ENCODE measurements at places on chromosomes 11 and 22. TPM values are rescaled to one million over a fixed set of nuclear protein-coding genes. Genes with fewer than 3 reads are reported as not detected.

DNA sequence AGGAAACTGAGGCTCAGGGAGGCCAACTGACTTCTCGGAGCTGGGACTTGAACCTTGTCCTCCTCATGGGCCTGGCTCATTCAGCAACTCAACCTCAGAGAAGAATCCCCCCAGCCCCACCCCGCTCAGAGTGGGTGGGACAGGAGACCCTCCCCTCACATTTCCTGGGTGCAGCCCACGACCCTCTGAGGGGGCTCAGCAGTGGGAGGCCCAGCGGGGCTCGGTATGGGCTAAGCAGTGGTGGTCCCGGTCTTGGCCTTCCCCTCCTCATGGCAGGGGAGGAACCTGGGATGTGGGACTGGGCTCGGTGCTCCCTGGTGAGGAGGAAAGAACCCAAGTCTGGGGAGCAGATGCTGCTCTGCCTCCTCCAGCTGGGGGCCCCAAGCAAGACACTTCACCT lies 14.2 kb upstream of the CABP7 start:
- peaks cover 37% of the 10 kb centered on the region for H3K27me3 ChIP-seq
- no peak overlapping the region for H3K27ac ChIP-seq
- no peak for DNase-seq
- H3K4me1 ChIP-seq, result no peaks in the 10 kb centered on the region

DNA sequence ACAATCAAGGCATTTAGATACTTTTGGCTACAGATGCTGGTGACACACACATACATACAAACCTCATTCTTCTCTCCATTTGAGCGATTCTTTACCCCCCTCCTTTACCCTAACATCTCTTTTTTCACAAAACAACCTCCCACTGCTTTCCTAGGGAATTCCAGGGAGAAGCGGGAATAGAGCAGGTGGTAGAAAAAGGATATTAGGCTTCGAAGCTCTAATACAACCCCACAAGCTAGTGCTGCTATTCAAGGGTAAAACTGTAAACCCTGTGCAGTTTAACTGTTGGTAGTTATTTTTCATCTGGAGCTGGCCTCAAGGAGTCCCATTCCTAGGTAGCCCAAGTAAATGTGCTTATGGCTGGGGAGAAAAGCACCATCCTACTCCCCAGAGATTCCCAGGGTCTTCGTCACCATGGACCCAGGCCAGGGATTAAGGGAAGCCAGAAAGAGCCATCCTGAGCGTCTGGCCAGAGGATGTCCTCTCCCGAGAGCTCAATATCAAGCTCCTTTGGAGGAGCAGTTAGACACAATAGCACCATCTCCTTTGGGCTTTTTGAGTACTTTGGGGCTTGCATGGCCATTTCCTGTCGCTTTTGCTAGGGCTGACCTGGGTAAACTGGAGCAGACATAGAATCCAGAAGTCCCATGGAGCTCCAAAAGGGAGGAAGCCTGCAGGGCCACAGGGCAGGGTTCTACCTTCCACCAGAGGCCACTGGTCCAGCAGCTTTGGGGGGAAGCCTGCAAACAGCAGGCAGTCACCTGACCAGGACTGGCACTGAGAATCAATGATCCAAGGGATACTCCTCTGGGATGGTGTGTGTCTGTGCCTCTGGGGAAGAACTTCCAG lies 3.1 kb downstream of the MAML2 start:
- H3K4me1 ChIP-seq, result peaks cover 35% of the 10 kb centered on the region
- H3K27ac ChIP-seq, result peak overlapping the region; percentile 53
- H3K4me3 ChIP-seq, result peak overlapping the region; percentile 69
- no peak for DNase-seq
- peaks cover 5% of the 10 kb centered on the region for H3K36me3 ChIP-seq

GRCh38 chr11:84316866-84317555 lies 1030.8 kb upstream of the CCDC90B start:
- DNase-seq, result no peak
- H3K27ac ChIP-seq, result no peak overlapping the region
- H3K4me1 ChIP-seq, result no peaks in the 10 kb centered on the region
- H3K36me3 ChIP-seq, result no peaks in the 10 kb centered on the region
- H3K4me3 ChIP-seq, result no peak overlapping the region

GRCh38 chr22:48858121-48858520 lies 969.6 kb downstream of the BRD1 start:
- no peak overlapping the region for H3K27ac ChIP-seq
- no peak overlapping the region for H3K4me3 ChIP-seq
- no peak for DNase-seq
- no peaks in the 10 kb centered on the region for H3K4me1 ChIP-seq
- H3K36me3 ChIP-seq, result no peaks in the 10 kb centered on the region

- H3K27me3 ChIP-seq, result no peaks in the 10 kb centered on the region
- no peak for DNase-seq
- no peaks in the 10 kb centered on the region for H3K4me1 ChIP-seq
- H3K27ac ChIP-seq, result no peak overlapping the region
- H3K4me3 ChIP-seq, result no peak overlapping the region
Observed at GRCh38 chr11:62933750-62934495, 12.8 kb upstream of the CHRM1 start.

DNA sequence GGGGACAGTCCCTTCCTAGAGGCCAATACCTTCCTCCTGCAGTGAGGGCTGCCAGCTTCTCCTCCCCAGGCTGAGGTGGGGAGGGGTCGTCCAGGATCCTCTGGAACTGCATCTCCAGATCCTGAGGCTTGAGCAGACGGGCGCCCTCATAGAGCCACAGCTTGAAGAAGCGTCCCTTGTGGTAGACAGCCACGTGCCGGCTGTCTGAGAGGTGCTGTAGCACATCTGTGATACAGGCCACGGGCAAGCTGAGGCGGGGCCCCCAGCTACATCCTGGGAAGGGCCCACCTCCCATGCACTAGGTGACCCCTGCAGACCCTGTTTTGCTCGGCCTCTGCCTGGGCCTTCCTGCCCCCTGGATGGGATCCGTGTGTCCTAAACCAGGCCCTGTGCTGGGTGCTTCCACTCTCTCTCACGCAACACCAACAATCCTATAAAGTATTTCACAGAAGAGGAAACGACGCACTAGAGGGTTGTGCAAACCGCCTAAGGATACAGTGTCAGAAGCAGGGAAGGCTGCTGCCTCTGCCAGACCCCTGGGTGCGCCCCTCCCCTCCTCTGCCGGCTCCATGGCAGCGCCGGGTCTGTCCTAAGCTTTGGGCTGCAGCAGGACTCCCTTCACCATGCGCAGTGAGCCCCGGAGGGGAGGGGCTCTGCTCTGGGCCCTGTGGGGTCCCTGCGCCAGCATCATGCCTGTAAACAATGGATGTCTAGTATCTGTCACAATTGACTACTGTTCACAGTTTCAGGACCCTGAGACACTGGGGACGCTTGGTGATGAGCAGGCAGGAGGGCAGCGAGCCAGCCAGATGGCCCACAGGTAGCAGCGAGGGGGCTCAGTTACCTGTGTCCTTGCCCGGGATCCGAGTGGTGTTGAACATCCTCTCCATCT lies 4.5 kb downstream of the CPT1B start:
- DNase-seq, result no peak
- H3K4me3 ChIP-seq, result no peak overlapping the region
- no peaks in the 10 kb centered on the region for H3K27me3 ChIP-seq
- no peaks in the 10 kb centered on the region for H3K4me1 ChIP-seq

The RFPL1 gene
- not detected for total RNA-seq
